Activated naive CD8-positive, alpha-beta T cell treated with anti-CD3 and anti-CD28 coated beads, Interleukin-2, amount 50 U/mL, for 24 hours (primary cell): ENCODE measurements at places on chromosomes 1 and 21.

- no peak for DNase-seq
Observed at GRCh38 chr1:152967201-152967600, 3.2 kb upstream of the SPRR4 start.

- no peak for DNase-seq
Observed at GRCh38 chr1:177669161-177669560, 300.7 kb downstream of the SEC16B start.

- DNase-seq = no peak
Observed at GRCh38 chr1:225155555-225155954, 226.1 kb downstream of the DNAH14 start.

- peak; percentile 49 for DNase-seq
Observed at GRCh38 chr21:25563361-25564116, 43.7 kb downstream of the MRPL39 start.

GRCh38 chr1:232722626-232723025 is 82.6 kb upstream of the MAP10 start:
- DNase-seq = no peak

DNA sequence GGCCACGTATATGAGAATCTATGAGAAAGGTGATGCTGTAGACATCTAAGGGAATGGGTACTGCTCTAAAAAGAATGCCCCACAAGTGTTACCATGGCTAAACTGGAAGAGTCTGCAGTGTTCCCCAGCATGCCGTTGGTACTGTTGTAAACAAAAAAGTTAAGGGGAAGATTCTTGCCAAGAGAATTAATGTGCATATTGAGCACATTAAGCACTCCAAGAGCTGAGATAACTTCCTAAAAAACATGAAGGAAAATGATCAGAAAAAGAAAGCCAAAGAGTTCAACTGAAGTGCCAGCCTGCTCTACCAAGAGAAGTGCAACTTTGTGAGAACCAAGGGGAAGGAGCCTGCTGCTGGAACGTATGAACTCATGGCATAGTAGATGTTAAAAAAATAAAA is 40.8 kb downstream of the PLPP3 start:
- no peak for DNase-seq

GRCh38 chr1:68051475-68051874 is 1.0 kb upstream of the DIRAS3 start:
- no peak for DNase-seq

DNA sequence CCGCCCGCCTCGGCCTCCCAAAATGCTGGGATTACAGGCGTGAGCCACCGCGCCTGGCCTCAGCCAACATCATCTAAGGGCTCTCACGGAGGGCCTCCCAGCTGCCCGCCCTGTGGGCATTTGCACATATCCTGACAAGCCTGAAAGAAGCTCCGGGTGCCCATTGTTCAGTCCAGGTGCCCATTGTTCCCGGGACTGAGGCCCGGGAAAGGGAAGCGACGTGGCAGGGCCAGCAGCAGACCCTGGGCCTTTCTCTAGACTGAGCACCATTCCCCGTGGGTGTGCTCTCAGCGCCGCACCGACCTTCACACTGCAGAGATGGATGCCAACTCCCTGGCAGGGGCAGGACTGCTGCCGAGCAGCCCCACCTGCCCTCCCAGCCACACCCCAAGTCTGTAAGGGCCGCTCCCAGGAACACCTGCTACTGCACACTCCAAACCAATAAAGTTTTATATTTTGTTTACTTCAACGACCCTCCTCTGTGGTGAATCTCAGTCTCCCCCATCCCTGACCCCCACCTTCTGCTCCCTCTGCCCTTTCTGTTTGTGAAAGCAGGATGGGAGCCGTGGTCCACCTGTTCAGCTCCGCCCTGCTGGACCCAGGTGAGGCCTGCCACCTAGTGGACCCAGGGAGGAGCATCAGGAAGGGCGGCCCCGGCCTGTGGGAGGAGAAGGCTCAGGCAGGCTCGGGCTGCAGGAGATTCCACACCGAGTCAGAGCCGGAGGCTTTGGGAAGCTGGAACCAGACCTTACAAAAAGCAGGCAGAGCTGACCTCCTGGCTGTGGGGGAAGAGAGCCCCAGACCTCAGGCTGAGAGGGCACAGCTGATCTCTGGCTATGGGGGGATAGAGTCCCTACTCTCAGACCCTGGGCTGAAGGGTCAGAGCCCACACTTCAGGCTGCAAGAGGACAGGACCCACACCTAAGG is 1.1 kb upstream of the TMEM82 start:
- DNase-seq = peak; percentile 71

- DNase-seq = no peak
Observed at GRCh38 chr1:107434361-107434693, 293.5 kb downstream of the NTNG1 start.

GRCh38 chr1:198699167-198700015 is 60.6 kb downstream of the PTPRC start:
- DNase-seq = peak; percentile 76

DNA sequence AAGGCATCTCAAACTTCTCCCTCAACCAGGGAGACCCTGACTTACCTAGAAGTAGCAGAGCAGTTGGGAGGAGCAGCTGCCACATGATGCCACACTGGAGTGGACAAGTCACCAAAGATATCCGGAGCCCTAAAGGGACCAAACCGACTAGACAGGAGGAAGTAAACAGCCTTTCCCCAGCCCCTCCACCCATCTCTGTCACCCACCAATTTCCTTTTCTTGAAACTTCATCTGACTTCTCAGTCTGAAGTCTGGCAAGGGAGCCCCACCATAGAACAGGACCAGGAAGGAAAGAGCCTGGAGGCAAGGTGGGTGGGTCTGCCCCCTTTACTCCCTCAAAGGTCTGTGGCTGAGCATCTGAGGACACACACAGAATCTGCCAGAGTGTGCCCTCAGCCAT is at the start of gene FCGR3A:
Gene FCGR3A (minus strand): TSS at position 167 of the 400 bp plus-strand sequence. CDS start 82 bp downstream, at position 85.
- DNase-seq = no peak

GRCh38 chr1:235951661-235952060 is 85.0 kb upstream of the LYST start:
- DNase-seq = no peak

DNA sequence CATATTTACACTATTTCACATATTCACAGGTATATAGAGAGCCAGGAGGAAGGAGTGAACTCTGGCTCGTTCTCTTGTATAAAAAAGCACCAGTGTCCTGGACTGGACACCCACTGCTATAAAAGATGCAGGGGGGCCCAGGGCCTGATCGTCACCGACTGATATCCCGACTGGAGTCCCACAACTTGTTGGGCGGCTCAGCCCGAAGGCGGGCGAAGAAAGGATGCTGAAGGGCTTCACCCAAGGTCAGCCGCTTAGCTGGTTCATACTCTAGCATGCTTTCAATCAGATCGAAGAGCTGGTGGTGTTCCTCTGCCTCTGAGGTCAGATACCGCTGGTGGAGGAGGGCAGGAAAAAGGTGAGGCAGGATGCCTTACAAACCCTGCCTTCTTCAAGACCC is 907 bp upstream of the SCAMP3 start:
- DNase-seq = no peak

DNA sequence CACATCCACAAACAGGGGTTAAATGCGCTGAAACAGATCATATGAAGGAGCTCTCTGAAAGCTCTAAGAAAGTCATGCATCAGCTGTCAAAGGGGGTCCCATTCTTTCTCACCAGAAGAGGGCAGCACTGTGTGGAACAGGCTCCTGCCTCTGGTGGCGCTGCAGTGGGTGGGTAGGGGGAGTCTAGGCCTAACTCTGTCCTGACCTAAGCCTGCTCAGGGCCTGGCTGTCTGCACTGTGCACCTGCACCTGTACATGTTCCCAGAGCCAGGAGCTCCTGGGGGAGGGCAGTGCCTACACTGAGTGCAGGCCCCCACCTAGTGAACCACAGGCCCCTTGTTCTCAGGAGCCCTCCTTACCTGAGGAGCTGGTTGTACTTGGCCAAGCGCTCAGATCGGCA is 16.0 kb downstream of the ENO1 start:
- peak; percentile 62 for DNase-seq

- DNase-seq = no peak
Observed at GRCh38 chr1:208131621-208132286, 112.4 kb downstream of the PLXNA2 start.

DNA sequence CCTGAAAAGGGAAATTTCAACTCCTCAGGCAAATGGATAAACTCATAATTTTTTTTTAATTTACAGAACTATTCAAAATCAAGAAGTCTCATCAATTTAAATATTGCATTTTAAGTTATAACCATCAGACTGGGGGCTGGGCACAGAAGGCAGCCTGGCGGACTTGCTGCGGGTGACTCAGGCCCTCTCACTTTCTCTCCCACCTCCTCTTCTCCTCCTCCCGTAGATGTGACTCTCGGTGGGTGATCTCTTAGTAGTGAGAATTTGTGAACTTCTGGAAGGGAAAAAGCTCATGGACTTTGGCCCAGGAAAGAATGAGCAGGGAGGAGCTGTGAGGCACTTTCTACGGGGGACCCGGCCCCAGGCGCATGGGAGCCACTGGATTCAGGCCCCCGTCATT is 32.9 kb downstream of the CLIC6 start:
- no peak for DNase-seq

DNA sequence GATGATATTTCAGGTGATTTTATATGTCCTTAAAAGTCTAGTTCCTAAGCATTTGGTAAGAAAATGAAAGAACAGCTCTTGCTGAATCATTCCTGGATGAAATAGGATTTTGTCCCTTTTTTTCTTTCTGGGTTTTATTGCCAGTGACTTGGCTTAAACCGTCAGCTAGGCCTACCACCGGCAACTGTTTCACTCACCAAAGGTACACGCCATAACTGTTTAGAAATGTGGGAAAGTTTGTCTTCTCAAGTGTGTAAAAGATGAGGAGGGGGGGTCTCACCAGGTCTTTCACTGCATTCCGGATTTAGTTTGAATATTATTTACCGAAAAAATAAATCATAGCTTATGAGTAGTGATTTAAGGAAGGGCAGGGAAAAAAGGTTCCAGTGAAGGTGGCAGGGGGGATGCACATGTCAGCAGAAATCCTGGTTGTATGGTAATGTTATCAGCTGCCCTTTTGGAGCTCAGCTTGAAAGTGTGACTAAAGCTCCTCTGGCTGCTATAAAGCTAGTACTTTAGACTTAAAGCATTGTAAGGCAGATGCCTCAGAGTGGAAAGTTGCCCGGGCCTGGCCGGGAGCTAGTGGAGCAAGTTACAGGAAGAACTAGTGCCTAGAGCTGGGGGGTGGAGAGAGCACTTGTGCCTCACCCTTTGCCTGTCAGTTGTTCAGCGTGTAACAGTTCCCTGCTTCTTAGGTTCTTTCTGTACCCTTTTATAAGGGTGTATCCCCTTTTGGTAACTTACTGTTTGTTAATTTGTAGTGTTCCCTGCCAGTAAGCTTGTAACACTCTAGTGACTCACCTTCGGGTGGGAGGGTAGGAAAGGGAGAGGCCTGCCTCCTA is 3.1 kb downstream of the ATP1A1 start:
- DNase-seq = peak; percentile 61

GRCh38 chr1:17400725-17401341 is 28.8 kb downstream of the PADI6 start:
- DNase-seq = no peak

- no peak for DNase-seq
Observed at GRCh38 chr1:162914601-162915000, 53.6 kb upstream of the CCDC190 start.

DNA sequence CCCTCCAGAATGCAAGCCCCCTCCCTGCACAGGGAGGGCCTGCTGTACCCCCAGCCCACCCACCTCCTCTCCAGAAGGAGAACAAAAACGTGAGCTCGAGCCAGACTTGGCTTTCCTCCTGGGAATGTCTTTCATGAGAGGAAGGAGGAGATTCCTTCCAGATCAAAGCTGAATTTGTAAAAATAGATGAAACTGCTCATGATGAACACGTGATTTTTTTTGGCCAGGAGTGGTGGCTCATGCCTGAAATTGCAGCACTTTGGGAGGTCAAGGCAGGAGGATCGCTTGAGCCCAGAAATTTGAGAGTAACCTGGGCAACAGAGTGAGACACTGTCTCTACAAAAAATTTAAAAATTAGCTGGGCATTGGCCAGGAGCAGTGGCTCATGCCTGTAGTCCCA is 21.8 kb downstream of the GPR157 start:
- DNase-seq = no peak

DNA sequence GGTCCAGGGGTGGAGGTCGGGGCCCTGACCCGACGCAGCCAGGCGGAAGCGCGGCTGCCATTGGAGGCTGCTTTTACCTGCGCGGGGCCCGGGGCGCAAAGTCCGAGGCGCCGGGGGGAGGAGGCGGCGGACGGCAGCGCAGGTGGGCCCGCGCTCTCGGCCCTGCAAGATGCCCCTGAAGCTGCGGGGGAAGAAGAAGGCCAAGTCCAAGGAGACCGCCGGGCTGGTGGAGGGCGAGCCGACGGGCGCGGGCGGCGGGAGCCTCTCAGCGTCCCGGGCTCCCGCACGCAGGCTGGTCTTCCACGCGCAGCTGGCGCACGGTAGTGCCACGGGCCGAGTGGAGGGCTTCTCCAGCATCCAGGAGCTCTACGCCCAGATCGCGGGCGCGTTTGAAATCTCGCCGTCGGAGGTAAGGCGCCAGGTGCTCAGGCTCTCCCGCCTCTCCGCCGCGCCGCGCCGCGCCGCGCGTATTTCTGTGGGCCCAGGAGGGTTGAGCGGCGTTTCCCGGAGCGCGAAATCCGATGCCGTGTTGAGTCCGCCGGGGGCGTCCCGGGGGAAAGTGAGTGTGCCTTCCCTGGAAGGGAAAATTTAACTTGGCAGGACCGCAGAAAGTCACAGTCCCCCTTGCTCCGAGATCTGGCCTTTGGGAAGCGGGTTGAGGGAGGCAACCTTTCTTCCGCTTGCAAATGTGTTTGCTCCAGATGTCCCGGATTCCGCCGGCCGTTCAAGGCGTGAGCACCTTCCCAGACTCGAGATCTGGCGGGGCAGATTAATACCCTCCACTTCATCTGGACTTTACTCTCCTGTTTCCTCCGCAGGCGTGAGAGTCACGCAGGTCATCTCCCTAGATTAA is at the start of gene GIPC2:
Gene GIPC2 (plus strand): TSS at position 41 of the 853 bp plus-strand sequence. CDS start 129 bp downstream, at position 170.
- DNase-seq = peak; percentile 57

GRCh38 chr1:197995408-197996258 is 78.5 kb downstream of the LHX9 start:
- no peak for DNase-seq

GRCh38 chr1:90027281-90027680 is 32.4 kb downstream of the ZNF326 start:
- no peak for DNase-seq

GRCh38 chr1:204971517-204972336 is 71.3 kb upstream of the CNTN2 start:
- no peak for DNase-seq

GRCh38 chr1:28139025-28139712 is 37.3 kb downstream of the PTAFR start:
- no peak for DNase-seq

DNA sequence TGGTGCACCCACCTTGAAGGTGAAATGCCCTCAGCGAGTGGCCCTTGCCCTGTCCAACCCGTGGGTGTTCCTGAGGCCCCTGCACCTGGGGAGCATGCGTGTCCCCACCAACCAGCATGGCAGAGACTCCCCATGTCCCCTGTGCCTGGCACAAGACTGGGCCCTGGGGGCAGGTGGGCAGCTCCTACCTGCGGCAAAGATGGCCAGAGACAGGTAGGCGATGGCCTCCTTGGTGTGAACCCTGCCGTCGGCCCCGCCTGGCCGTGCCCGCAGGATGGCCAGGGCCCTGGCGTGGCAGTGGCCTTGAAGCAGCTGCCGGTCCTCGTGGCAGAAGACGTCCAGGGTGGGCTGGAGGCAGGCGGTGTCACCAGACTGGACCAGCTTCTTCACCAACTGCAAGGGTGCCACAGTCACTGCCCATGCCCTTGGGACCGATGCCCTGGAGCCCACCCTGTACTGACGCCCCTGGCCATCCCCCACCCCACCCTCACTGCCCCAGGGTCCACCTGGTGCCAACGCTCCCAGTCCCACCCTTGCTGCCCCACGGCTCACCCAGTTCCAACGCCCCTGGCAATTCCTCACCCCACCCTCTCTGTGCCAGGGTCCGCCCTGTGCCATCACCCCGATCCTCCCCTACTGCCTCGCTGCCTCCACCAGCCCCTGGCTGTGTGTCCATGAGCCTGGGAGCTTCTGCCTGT is 15.7 kb downstream of the TTC34 start:
- no peak for DNase-seq
